Tibial nerve (tissue), 4 donors: ENCODE measurements at places on chromosomes 6 and 20. TPM values are rescaled to one million over a fixed set of nuclear protein-coding genes. Genes with fewer than 3 reads are reported as not detected.

- DNase-seq: no peak
These were observed 29.4 kb downstream of the NCOA5 start for GRCh38 chr20:46060301-46060881.

GRCh38 chr6:4606016-4606415, 170.2 kb upstream of the CDYL start:
- DNase-seq: no peak

DNA sequence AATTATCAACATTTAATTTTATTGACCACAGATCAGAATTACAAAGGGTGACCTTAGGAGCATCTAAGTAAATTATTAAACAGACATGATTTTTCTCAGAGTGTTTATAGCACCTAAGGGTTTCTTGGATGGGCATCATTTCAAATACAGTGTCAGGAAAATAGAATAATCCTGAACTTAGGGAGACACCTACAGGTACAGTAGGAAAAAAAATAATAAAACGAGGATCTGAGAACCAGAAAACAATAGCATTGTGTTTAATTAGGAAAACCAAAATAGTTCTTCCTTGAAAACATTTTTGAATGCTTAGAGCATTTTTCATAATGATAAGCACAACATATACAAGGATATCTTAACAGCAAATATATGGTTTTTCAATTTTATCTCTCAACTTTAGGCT, 39.2 kb downstream of the MMUT start:
- DNase-seq: no peak

- DNase-seq: no peak
These were observed 306.4 kb upstream of the RNF217 start for GRCh38 chr6:124655866-124656265.

- DNase-seq: no peak
These were observed 25.3 kb upstream of the MDGA1 start for GRCh38 chr6:37723016-37723415.

DNA sequence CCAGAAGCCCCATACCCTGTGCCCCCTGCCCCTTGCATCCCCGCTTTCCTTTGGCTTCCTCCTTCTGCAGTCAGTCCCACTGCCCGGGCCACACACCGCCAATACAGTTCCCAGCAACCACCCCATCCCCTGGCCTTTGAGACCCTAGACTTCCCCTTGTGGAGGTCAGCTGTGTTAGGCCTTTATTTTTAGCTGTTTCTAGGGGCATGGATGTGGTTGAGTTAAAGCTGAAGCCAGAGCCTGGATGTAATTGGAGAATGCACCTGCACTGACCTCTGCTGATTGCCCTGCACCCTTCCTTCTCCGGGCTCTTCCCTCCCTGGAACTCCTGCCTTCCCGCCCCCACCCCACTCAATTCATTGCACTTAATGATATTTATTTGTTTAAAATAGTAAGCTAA, 33.9 kb downstream of the LYRM2 start:
- no peak for DNase-seq

DNA sequence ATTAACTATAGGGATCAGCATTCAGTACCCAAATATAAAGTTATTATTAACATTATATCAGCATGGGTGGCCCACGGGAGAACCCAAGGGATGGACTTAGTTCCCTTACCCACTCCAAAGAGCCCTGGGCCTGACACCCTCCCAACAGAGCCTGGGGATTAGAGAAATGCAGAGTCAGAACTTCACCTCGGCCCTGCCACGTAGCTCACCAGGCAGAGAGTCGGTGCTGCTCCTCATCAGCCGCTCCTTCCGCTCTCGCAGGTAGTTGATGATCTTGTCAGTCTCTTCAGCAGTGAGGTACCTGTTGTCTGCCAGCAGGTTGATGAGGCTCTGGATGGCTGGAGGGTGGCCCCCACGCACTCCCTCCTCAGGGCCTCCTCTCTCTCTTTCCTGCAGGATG, 26.6 kb downstream of the NCOA5 start:
- no peak for DNase-seq

GRCh38 chr6:93293460-93293859, 125.9 kb downstream of the EPHA7 start:
- DNase-seq: no peak

DNA sequence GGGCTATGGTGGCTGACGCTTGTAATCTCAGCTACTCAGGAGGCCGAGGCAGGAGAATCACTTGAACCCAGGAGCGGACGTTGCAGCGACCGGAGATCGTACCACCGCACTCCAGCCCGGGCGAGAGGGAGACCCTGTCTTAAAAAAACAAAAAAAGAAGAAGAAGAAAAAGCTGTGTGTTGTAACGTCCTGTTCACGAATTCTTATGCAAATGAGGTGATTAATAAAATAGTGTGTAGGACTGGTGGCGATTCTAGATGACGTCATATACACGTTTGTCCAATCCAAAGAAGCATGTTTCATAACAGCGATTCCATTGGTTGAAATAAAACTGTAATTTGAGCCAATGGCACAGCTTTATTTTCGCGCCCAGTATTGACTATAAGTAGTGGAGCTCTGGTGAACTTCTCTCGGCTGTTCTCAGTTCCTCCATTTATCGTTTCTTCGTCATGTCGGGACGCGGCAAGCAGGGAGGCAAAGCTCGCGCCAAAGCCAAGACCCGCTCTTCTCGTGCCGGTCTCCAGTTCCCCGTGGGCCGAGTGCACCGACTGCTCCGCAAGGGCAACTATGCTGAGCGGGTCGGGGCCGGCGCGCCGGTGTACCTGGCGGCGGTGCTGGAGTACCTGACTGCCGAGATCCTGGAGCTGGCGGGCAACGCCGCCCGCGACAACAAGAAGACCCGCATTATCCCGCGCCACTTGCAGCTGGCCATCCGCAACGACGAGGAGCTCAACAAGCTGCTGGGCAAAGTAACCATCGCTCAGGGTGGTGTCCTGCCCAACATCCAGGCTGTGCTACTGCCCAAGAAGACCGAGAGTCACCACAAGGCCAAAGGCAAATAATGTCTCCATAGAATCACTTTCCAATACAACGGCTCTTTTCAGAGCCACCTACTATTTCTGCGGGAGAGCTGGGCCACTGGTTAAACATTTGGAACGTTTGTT, 47.0 kb downstream of the OR2B2 start:
- no peak for DNase-seq

GRCh38 chr6:127842562-127842961, 58.3 kb downstream of the THEMIS start:
- no peak for DNase-seq

DNA sequence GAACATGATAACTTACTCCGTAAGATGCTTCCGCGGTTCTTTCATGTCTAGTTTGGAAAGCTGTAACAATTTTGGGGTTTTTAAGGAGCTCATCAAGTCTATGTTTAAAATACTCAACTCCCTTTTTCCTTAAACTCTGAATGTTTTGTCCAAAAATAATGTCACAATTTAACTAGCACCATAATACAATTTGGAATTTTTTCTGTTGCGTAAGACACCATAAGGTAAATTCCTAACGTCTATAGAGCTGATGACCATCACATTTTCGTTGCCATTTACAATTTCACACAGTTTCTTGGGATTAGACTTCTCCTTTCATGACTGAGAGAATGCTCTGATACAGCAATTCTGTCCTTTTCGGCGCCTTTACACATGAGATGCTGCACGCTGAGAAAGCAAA, 26.7 kb upstream of the FOXF2 start:
- no peak for DNase-seq

- no peak for DNase-seq
These were observed 5.4 kb upstream of the GCM1 start for GRCh38 chr6:53154071-53154470.

Gene GINS1
- total RNA-seq: 0.21 TPM

Gene HLA-DRA
- total RNA-seq: 223 TPM

Gene TXLNB
- under 0.01 TPM for total RNA-seq

Gene MYL9
- total RNA-seq: 244 TPM
